ENCODE measurements at places on chromosomes 3 and 15. TPM values are rescaled to one million over a fixed set of nuclear protein-coding genes. Genes with fewer than 3 reads are reported as not detected.

The DUOX2 gene
- total RNA-seq = 0.13 TPM

DNA sequence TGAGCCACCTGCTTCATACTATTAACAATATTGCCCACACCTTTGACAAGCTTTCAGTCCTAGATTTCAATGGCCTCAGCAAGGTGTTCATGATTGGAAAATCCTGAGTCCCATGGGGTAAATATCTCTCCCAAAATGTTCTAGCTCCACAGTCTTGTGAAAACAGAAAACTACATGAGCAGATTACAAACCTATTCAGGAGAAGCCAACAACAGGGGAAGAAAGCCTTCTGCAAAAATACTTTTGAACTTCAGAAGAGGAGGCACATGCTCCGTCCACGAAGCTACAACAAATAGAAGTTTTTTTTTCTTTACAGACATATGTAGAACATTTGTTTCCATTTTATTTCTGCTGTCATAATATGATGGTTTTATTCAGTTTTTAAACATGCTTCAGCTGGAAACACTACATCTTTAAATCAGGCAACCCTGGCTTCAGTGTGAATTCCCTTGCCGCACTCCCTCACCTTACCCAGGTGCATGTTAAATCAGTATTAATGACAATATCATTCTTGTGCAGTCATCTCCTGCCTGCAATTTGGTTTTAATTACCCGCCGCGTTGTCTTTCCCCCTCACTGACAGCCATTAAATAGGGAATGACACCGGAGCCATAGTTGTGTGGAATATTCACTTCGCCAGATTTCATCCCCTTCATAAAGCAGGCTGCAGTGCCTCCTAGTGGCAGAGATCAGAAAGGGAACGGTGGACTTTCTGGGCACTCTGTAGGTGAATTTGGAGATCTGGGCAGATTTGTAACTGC is 725.5 kb upstream of the ARRDC4 start:
- DNase-seq = peak; percentile 85

The SEMA7A gene
- total RNA-seq = 8.3 TPM

The RGMA gene
- total RNA-seq = 57.0 TPM

The RBP2 gene
- total RNA-seq = not detected

GRCh38 chr3:57147071-57147470 is 18.1 kb downstream of the IL17RD start:
- DNase-seq = no peak

GRCh38 chr15:68541743-68542142 is 37.0 kb upstream of the CORO2B start:
- DNase-seq = no peak

The CPN2 gene
- not detected for total RNA-seq

The MORC1 gene
- not detected for total RNA-seq

DNA sequence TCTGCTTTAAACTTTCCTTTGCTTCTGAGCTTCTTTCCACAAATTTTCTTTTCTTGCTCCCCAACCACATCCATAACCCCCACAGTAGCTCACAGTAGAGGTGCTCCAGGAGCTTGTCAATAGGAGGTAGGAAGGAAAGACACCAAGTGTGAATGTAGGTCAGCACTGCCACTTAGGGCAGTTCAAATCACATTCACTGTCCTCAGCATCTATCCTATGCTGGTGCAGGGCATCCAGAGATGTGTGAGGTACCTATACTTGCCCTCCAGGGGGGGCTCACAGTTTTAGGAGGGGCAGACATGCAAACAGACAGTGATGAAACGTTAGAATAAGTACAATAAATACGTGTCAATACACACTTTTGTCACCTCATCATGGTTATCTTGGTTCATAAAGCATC is 1.5 kb upstream of the SPSB4 start:
- DNase-seq = peak; percentile 70

DNA sequence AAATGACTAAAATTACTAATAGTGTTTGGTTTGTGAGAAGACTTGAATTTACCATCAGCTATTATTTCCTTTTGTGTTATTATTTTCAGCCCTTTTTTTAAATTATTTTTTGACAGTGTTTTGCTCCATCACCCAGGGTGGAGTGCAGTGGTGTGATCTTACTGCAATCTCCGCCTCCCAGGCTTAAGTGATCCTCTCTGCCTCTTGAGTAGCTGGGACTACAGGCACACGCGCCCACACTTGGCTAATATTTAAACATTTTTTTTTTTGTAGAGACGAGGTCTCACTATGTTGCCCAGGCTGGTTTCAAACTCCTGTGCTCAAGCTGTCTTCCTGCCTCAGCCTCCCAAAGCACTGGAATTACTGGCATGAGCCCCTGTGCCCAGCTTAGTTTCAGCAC is 31.7 kb upstream of the UTS2B start:
- DNase-seq = no peak

GRCh38 chr15:26084771-26085170 is 221.6 kb upstream of the ATP10A start:
- DNase-seq = no peak

DNA sequence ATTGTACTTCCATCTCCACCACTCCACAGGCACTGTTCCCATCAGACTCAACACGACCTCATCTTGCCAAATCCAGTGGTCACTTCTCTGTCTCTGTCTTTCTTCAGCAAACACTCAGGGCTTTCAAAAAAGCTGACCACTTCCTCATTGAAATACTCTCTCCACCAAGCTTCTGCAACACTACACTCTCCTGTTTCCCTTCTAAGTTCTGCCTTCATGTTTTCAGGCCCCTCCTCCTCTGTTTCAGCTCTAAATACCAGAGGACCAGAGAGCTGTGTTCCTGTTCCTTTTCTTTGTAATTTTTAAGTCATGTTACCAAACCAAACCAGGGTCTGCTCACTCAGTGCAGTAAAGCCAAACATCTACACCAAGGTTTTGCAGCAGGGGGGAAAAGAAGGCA is 33.8 kb upstream of the ACP3 start:
- DNase-seq = peak; percentile 51

DNA sequence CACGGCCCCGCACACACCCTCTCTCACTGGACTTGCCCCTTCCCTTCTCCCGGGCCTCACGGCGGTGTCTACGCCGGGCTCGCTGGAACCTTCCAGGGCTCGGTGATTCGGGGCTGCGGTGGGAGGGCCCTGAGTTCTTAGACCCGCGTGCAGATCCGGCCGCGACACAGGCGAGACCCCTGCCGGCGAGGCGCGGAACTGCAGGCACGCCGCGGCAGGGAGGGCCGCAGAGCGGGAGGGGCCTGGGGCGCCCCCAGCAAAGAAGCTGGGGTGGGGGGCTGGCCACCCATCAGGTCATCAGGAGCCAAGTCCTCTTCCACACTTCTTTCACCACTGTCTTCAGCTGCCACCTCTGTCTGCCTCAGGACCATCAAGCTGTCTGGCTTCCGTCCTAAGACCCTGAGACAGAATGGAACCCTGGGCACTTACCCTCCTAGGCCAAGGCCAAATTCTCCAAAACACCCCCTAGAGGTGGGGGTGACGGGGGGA is 164.5 kb downstream of the XXYLT1 start:
- DNase-seq = peak; percentile 90

The TMCO5A gene
- total RNA-seq = not detected

GRCh38 chr3:184827572-184827971 is 15.6 kb downstream of the VPS8 start:
- no peak for DNase-seq

GRCh38 chr15:73950831-73951561 is 24.7 kb downstream of the LOXL1 start:
- peak; percentile 96 for DNase-seq

DNA sequence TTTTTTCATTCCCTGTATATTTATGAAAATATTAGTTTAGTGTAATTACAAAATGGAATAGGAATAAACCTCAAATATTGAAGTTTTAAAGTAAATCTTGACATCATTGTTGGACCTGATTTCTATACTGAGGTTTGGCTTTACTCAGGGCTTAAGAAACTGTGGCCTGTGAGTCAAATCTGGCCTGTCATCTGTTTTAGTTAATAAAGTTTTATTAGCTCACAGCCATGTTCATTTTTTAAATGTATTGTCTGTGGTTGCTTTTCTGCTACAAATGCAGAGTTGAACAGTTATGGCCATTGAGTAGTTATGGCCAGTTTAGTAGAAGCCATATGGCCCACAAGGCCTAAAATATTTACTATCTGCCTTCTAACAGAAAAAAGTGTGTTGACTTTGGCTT is 80.7 kb downstream of the DIPK2A start:
- no peak for DNase-seq

DNA sequence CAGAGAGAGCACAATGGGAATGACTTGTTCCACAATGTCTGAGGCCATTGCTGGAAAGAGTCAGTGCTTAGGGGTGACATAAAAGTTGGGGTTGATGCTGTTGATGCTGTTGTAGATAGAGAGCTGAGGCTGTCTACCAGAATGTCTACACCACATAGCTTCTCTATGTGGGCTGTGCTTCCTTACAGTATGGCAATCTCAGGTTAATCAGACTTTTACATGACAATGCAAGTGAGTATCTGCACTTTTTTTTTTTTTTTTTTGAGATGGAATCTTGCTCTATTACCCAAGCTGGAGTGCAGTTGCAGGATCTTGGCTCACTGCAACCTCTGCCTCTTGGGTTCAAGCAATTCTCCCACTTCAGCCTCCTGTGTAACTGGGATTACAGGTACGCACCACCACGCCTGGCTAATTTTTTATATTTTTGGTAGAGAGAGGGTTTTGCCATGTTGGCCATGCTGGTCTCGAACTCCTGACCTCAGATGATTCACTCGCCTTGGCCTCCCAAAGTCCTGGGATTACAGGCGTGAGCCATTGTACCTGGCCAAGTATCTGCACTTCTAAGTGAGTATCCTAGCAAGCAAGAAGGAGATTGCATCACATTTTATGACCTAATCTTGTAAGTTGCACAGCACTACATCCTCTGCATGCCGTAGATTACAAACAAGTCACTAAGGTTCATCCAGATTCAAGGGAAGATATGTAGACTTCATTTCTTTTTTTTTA is 28.7 kb downstream of the DLEC1 start:
- DNase-seq = no peak

- DNase-seq = no peak
Observed at GRCh38 chr15:95485367-95485766, 845.1 kb upstream of the NR2F2 start.

The TMED3 gene
- 44.4 TPM for total RNA-seq

The SEMA6D gene
- total RNA-seq = 48.7 TPM
